Mucosa of gallbladder (tissue), 1 donor: ENCODE measurements at places on chromosomes 5 and 9. TPM values are rescaled to one million over a fixed set of nuclear protein-coding genes. Genes with fewer than 3 reads are reported as not detected.

MRRF gene
- 26.3 TPM for total RNA-seq

LHX6 gene
- 4.5 TPM for total RNA-seq

GRCh38 chr5:170849374-170849773 lies 12.4 kb upstream of the RANBP17 start:
- no peak for DNase-seq

GRCh38 chr5:178520851-178521250 lies 69.3 kb downstream of the COL23A1 start:
- DNase-seq, result no peak

- DNase-seq, result no peak
Measured at GRCh38 chr9:82682431-82682830, 380.5 kb downstream of the RASEF start.

DNA sequence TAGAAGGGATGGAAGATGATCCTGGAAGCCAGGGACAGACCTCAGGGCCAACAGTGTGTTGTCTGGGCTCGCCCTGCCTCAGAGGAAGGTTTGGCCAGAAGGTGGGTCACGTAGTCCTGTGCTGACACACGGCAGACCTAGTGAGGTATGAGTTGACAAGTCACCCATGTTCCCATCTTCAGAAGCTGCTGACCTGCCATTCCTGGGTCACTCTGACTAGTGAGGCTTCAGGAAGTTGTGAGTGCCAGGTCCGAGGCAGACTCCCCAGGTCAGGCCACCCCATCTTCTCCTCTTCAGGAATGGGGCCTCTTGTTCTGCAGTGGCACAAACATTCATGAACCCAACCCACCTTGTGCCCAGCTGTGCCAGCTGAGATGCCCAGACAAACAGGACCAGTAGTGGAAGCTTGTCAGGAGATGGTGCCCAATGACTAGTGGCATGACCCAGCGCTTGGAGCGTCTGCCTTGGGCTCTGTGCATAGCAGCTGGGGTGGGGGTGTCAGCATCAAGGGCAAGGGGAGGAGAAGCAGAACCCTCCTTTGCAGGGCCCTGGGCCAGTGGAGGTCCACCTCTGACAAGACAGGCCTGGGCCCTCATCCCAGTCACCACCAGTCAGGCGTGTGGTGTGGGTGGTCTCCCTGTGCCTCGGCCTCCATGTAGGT lies 16.8 kb upstream of the ANGPTL2 start:
- no peak for DNase-seq
